Stimulated activated naive B cell treated with anti-CD40 and anti-IgM and Interleukin-4, amounts not matched to agents 10 μg/mL and 1 μg/mL and 100 μg/mL, for 72 hours (primary cell): ENCODE measurements at places on chromosomes 2 and 18.
A peak's percentile ranks its signal among the peaks of the same experiment; 100 is the strongest.

DNA sequence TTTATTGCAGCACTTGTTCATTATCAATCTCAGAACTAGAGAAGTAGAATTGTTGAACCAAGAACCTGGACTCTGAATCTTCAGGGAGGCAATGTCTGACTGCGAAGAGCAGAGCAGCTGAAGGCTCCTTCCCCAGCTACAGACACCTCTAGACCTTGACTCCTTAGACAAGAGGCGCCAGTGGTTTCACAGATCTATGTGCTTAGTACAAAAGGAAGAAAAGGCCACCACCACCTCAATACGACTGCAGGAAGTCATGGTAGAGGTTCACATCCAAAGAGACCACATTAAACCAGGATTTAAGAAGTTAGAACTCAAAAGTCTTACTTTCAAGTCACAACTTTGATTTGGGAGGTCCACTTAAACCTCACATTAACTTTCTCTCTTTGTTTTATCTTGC, 158.1 kb upstream of the VRK2 start:
- no peak for DNase-seq
- H3K27ac ChIP-seq, result no peak overlapping the region
- H3K36me3 ChIP-seq, result no peaks in the 10 kb centered on the region
- H3K4me1 ChIP-seq, result peaks cover 26% of the 10 kb centered on the region
- H3K4me3 ChIP-seq, result no peak overlapping the region
- no peaks in the 10 kb centered on the region for H3K27me3 ChIP-seq

DNA sequence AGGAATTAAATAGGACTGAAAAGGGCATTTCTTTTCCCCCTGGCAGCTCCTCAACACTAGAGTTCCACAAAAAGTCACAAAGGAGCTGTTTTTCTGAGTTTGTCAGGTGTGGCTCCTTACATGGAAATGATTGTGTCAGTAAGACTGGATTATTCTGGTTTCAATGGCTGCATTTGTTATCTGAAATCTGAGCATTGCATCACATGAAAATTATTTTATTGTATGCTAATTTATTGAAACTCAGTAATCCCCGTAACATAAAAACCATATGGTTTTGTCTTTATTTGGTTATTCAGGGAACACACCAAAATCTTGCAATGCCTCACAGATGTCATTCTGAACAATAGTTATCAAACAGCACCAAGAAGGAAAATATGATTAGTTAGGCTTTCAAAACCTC, 439.7 kb upstream of the TNP1 start:
- no peak for DNase-seq
- no peak overlapping the region for H3K4me3 ChIP-seq
- H3K4me1 ChIP-seq, result no peaks in the 10 kb centered on the region
- peaks cover 4% of the 10 kb centered on the region for H3K36me3 ChIP-seq

DNA sequence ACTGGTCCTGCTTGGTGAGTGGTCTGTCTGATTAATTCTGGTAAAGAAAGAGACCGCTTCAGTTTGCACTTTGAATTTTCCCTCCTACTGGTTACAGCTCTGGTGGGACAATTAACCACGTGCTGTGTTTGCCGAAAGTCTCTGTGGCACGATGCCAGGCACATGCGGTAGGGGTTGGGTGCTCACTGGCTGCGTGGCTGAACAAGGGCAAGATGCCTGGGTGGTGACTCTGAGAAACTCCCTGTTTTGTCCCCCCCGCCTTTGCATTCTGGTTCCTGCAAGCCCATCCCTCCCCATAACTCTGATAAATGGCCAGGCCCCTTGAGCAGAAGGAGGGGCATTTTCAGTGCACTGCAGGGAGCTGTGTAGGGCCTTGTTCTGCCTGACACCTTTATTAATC, 206.1 kb downstream of the TFCP2L1 start:
- no peaks in the 10 kb centered on the region for H3K36me3 ChIP-seq
- H3K4me3 ChIP-seq, result no peak overlapping the region
- no peak for DNase-seq
- no peak overlapping the region for H3K27ac ChIP-seq
- H3K4me1 ChIP-seq, result peaks cover 7% of the 10 kb centered on the region
- H3K27me3 ChIP-seq, result peaks cover 63% of the 10 kb centered on the region

- no peak overlapping the region for H3K4me3 ChIP-seq
- H3K36me3 ChIP-seq, result peaks cover 3% of the 10 kb centered on the region
- no peak for DNase-seq
- no peak overlapping the region for H3K27ac ChIP-seq
- H3K4me1 ChIP-seq, result peaks cover 31% of the 10 kb centered on the region
- H3K27me3 ChIP-seq, result no peaks in the 10 kb centered on the region
Measured at GRCh38 chr2:47890711-47891368, 15.5 kb downstream of the FBXO11 start.

DNA sequence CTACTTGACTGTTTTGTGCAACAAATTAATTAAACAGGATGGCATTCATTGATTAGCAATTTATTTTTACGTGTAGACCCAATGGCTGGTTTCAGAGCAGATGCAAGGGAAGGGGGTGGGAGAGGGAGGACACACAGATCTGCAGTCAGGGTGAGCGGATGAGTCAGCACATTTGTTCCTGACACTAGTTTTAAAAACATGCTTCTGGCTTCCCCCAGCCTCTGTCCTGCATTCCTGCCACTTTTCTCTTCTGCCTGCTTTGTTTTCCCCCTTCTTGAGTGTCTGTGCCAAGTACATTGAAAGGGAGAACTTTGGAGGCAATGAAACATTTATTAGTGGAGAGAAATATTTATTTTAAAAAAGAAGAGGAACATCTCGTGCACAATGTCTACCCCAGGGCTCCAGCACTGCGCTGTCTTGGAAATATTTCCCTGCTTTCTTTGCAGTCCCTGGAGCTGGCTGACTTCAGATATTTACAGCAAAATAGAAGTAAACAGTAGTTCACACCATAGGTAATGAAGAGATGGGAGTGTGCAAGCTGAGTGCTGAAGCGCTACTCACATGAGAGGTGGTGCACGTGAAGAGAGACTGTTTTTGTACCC, 52.2 kb downstream of the NRP2 start:
- H3K4me1 ChIP-seq, result no peaks in the 10 kb centered on the region
- no peak for DNase-seq
- no peaks in the 10 kb centered on the region for H3K27me3 ChIP-seq

GRCh38 chr2:110905217-110905616, 172.8 kb downstream of the ACOXL start:
- DNase-seq, result no peak
- peaks cover 8% of the 10 kb centered on the region for H3K4me1 ChIP-seq
- H3K4me3 ChIP-seq, result no peak overlapping the region
- H3K27me3 ChIP-seq, result peaks cover 5% of the 10 kb centered on the region
- H3K27ac ChIP-seq, result no peak overlapping the region

DNA sequence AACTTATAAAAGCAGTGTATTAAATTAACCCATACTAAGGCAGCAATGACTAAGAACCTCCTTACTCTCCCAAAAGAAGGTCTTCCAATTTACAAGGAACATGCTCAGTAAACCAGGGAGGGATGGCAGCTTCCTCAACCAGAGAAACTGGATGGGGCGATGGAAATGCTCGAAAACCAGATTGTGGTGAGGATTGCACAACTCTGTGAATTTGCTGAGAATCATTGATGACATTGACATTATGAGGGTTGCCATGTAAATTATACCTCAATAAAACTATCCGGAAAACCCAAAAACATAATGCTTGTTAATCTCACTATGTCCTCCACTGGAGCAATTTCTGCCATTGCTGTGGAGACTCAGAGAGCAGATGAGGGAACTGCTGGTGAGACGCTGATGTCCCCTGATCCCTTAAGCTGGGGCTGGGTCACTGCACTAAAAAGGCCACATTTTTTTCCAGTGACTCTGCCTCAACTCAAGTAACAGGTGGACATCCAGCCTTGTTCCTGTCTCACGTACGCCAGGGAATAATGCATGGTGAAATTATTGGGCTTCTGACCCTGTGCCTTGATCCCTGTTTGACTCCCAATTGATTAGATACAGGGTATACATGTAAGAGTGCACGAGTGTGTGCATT, 288.3 kb downstream of the CYP26B1 start:
- no peaks in the 10 kb centered on the region for H3K4me1 ChIP-seq
- DNase-seq, result no peak
- no peaks in the 10 kb centered on the region for H3K36me3 ChIP-seq
- peaks cover 6% of the 10 kb centered on the region for H3K27me3 ChIP-seq
- no peak overlapping the region for H3K27ac ChIP-seq
- no peak overlapping the region for H3K4me3 ChIP-seq

DNA sequence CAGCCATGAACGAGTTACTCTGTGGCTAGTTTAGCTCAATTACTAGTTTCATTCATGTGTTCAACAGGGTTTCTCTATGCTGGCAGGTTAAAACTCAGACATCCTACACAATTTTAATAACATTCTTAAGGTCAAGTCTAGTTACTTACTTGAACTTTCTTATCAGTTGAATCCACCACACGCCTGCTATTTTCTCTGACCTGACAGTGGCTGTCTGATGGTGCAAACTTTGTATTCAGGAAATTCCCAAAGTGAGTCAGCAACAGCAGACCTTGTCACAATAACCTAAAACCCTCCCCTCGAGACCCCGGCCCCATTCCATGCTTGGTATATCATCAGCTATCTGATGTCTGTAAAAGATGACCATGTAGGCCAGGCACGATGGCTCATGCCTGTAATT, 20.8 kb upstream of the CIDEA start:
- peaks cover 8% of the 10 kb centered on the region for H3K4me1 ChIP-seq
- no peak overlapping the region for H3K27ac ChIP-seq
- peaks cover 39% of the 10 kb centered on the region for H3K27me3 ChIP-seq

- H3K27me3 ChIP-seq, result no peaks in the 10 kb centered on the region
- H3K36me3 ChIP-seq, result no peaks in the 10 kb centered on the region
- H3K27ac ChIP-seq, result no peak overlapping the region
- no peak for DNase-seq
- no peak overlapping the region for H3K4me3 ChIP-seq
- H3K4me1 ChIP-seq, result no peaks in the 10 kb centered on the region
Measured at GRCh38 chr2:128389388-128390086, 70.9 kb upstream of the HS6ST1 start.

DNA sequence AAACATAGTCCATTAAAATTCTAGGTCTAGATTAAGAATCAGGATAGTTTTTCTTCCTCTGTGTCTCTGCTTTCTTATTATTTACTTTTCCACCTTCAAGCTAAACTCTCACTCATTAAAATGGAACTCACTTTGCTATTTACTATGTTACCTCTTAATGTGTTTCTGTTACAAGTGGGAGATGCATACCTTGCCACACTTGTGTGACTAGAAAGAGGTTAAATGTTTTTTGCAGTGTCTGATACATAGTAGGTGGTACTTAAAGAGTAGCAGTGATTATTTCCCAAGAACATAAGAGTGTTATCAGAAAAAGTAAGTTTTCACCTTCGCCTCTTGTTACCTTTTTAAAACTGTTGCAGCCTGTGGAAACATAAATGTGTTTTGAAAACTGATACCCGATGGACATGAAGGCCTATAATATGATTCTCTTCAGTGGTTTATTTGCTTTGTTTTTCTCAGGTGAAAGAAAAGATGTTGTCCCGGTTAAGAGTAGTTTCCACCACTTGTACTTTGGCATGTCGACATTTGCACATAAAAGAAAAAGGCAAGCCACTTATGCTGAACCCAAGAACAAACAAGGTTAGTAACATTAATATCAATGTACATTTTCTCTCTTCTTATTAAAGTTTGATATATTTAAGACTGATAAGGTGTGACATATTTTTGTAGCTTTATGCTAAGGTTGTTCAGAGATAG, 16.6 kb downstream of the ME2 start:
- H3K27me3 ChIP-seq, result no peaks in the 10 kb centered on the region
- peaks cover 14% of the 10 kb centered on the region for H3K4me1 ChIP-seq
- no peak for DNase-seq
- no peak overlapping the region for H3K4me3 ChIP-seq
- no peak overlapping the region for H3K27ac ChIP-seq

GRCh38 chr2:239161711-239162140, 239.1 kb downstream of the HDAC4 start:
- H3K36me3 ChIP-seq, result peaks cover 45% of the 10 kb centered on the region
- H3K27ac ChIP-seq, result no peak overlapping the region
- no peak overlapping the region for H3K4me3 ChIP-seq
- H3K4me1 ChIP-seq, result peaks cover 7% of the 10 kb centered on the region

DNA sequence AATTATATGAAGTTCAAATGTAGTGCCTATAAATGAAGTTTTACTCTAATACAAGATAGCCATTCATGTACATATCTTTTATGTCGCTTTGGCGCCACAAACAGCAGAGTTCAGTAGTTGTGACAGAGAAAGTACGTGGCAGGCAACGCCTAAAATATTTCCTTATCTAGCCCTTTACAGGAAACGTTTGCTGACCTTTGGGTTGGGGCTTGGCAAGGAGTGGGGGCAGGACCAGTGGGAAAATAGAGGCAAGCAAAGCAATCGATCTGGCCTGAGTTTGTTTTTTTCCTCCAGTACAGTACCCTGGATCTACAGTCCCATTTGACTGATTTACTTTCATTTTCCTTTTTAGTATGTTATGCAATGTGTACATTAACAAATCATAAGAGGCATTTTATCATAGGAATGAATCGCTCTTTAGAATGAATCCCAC, 13.1 kb downstream of the CCDC68 start:
- peak overlapping the region; percentile 52 for H3K27ac ChIP-seq
- H3K4me3 ChIP-seq, result peak overlapping the region; percentile 77
- peaks cover 13% of the 10 kb centered on the region for H3K27me3 ChIP-seq

DNA sequence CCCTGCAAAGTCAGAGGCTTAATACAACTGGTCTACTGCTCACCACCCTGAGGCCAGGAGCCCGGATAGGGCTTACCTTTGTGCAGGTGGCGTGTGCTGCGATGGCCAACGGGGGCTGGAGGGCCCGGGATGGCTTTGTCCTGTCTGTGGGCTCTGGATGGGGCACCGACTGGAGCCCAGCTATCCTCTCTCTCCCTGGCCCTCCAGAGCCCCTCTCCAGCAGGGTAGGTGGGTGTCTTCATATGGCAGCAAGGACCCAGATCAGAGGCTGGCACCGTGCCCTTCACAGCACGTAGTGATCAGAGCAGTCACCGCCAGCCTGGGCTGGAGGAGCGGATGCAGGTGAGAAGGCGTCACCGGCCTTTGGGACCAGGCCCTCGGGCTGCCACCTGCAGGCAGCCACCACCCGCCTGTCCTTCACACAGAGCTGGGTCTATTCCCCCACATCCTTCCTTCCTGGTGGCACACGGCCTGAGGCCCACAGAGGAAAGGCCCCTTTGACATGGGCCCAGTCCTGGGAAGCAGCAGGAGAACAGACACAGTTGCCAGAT, 232.1 kb downstream of the EIPR1 start:
- no peak overlapping the region for H3K4me3 ChIP-seq
- H3K4me1 ChIP-seq, result peaks cover 39% of the 10 kb centered on the region
- no peaks in the 10 kb centered on the region for H3K27me3 ChIP-seq
- H3K27ac ChIP-seq, result no peak overlapping the region
- no peak for DNase-seq

- H3K27me3 ChIP-seq, result peaks cover 5% of the 10 kb centered on the region
- no peaks in the 10 kb centered on the region for H3K36me3 ChIP-seq
- no peak overlapping the region for H3K27ac ChIP-seq
- H3K4me3 ChIP-seq, result no peak overlapping the region
Measured at GRCh38 chr2:1978706-1979105, 234.4 kb upstream of the PXDN start.
